ENCODE measurements at places on chromosomes 11 and 22.

DNA sequence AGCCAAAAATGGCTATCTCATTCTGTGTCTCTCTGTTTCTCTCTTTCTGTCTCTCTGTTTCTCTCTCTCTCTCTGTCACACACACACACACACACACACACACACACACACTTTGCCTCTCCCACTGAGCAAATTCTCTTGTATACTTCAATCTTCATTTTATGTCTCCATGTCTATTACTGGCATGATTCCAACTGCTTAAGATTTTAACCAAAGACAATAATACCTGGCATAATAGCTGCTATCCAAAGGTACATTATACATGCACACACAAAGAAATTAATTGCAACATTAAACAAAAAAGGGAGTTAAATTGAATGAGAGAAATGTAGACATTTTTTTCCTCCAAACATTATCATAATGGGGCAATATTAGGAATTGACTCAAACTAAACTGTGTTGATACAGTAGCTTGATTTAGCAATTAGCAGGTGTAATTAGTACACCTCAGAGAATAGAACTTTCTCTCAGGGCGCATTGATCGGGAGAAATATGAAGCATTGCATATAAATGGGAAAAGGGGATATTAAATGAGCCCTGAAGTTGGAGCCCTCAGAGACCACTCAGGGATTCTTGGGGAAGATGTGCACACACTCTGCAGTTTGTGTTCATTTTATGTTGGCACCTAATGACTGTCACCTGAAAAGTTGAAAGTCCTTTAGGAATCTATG, 17.4 kb upstream of the SLC1A2 start:
- no peaks in the 10 kb centered on the region for H3K36me3 ChIP-seq
- no peak overlapping the region for H3K4me3 ChIP-seq
- H3K27ac ChIP-seq: no peak overlapping the region

DNA sequence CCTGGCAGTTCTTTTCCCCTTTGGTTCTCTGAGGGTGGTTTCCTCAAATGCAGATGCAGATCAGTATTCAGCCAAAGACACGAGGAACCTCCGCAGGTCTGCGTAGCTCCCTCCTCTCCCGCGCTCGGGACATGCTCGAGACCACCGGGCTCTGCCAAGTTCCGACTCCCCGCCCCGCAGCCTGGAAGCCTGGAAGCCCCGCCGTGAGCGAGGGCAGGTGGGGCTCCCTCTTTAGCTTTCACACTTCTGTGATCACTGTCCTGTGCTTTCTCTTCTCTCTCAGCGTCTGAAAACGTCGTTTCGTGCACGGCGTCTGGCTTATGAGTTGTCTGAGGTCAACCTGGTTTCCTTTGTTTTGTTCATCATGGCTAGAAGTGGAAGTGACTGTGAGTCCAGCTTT, 26.6 kb downstream of the ZBED4 start:
- no peak for DNase-seq
- no peaks in the 10 kb centered on the region for H3K36me3 ChIP-seq
- no peak overlapping the region for H3K4me3 ChIP-seq
- H3K27me3 ChIP-seq: no peaks in the 10 kb centered on the region
- no peak overlapping the region for H3K27ac ChIP-seq
- no peaks in the 10 kb centered on the region for H3K4me1 ChIP-seq

DNA sequence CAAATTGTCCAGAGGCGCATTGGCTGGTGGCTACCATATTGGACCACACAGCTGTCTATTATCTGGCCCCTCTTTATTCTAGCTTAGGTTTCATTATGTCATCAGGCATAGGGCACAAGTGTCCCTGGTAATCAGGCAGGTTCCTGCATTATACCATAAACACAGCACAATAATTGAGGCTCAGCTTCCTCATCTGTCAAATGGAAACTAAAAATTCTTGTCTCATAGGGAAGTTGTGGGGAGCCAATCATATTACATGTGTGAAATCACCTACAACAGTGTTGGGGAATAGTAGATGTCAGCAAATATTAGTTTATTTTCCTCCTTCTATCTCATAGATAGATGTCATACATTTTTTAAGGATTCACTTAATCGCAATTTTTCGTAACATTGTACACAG, 231.0 kb upstream of the SORL1-AS1 start:
- H3K4me1 ChIP-seq: peaks cover 9% of the 10 kb centered on the region
- no peak overlapping the region for H3K27ac ChIP-seq
- no peak overlapping the region for H3K4me3 ChIP-seq
- DNase-seq: no peak

- H3K36me3 ChIP-seq: no peaks in the 10 kb centered on the region
- H3K4me1 ChIP-seq: peaks cover 34% of the 10 kb centered on the region
- no peak for DNase-seq
- H3K27ac ChIP-seq: no peak overlapping the region
Observed at GRCh38 chr22:28139961-28140360, 220.9 kb upstream of the PITPNB start.

- no peaks in the 10 kb centered on the region for H3K36me3 ChIP-seq
- H3K27me3 ChIP-seq: no peaks in the 10 kb centered on the region
- H3K27ac ChIP-seq: no peak overlapping the region
- H3K4me1 ChIP-seq: no peaks in the 10 kb centered on the region
Observed at GRCh38 chr11:4704790-4705334, 278 bp downstream of the MMP26 start.

DNA sequence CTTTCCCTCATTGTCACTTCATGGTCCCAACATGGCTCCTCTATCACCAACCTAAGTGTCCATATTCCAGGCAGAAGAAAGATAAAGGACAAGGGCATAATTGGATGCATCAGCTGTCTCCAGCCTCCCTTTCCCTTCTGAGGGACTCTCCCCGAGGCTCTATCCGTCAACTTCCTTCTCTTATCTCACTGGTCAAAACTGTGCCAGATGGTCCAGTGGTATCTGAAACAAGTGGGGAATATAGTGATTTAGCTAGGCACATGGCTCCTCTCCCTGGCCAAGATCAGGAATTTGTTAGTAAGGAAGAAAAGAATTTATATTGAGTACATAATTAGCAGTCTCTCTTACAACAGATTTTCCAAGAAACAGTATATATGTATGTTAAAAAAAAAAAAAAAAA, 12.6 kb upstream of the SPON1 start:
- H3K27ac ChIP-seq: no peak overlapping the region
- no peak for DNase-seq
- no peak overlapping the region for H3K4me3 ChIP-seq
- no peaks in the 10 kb centered on the region for H3K36me3 ChIP-seq

DNA sequence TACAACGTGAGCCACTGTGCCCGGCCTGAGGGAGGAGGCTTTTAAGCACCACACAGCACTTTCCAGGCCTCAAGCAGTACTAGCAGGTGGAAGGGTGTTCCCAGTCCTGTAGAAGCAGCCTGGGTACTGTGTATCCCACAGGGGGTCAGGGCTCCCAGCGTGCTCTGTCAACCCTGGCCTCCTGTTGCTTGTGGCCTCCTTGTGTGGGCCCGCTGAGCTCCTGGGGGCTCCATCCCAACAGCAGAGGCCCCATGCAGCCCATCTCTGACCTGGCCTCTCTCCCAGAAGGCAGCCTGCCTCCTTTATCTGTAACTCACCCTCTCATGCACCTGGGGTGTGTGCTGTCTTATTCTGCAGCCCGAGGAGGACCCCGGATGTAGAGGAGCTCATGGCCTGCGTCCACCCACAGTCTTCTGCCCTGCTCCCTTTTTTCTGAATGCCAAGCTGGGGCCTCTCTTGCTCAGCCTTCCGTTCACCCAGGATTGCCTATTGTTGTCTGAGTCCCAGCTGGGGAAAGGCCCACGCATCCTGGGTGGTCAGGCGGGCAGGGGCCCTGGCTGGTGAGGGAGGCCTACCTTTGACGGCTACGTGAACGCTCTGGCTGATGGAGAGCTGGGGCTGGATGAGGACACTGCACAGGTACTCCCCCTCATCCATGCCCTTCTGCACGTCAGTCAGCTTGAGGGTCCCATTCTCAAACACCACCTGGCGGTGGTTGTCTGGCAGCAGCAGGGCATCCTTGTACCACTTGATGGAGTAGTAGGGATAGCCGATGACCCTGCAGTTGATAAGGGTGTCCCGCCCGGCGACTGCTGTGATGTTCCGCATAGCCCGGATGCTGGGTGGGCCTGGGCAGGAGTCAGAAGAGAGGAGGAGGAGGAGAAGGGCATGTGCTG, 188.5 kb downstream of the CEP164 start:
- no peak overlapping the region for H3K4me3 ChIP-seq
- H3K4me1 ChIP-seq: peaks cover 36% of the 10 kb centered on the region
- no peaks in the 10 kb centered on the region for H3K27me3 ChIP-seq

DNA sequence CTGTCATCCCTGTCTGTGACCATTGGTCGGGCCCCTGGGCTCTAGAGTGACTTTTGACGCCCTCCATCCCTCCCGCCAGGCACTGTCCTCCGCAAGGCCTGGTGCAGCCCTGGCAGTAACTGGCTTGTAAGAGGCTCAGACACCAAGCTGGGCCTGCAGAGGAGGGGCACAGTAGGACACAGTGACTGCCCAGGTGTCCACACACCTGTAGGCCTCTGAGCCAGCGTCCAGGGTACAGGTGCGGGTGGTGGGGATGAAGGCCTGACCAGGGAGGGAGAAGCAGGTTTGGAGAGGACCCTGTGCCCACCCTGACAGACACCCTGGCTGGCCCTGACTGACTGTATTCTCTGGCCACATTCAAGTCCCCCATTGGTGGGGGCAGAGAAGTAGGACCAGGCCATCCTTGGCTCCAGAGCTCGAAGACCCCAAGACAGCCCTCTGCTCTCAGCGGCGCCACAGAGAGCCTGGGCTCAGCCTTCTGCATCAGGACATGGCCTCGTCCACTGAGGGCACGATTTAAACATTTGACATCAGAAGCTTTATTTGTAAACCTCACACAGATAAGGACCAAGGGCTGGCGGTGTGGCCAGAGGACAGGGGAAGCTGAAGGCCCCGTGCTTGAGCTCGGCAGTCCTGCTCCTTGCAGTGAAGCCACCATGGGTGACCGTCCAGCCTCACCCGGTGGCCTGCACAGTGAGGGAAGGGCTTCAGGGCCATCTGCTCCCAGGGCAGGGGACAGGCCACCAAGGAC, 31.4 kb downstream of the PPIL2 start:
- no peak for DNase-seq
- H3K4me3 ChIP-seq: no peak overlapping the region
- no peaks in the 10 kb centered on the region for H3K27me3 ChIP-seq
- H3K4me1 ChIP-seq: peaks cover 4% of the 10 kb centered on the region
- H3K27ac ChIP-seq: no peak overlapping the region

DNA sequence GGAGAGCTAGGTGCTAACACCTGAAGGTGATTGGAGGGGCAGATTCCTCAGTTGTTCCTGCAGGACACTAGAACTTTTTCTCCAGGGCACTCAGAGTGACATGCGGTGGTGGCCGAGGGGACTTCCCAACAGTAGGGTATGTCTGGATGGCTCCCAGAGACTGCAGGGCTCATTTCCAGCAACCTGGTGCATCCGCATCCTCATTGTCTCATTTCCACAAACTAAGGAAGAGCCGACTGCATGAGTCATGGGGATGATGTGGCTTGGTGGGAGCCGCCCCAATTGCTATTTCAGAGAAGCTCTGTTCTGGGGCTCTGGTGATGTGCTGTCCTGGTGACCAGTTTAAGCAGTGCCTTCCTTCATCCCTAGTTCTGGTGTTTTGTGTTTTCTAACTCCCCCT, 2.8 kb upstream of the ROBO4 start:
- peaks cover 44% of the 10 kb centered on the region for H3K27me3 ChIP-seq
- H3K4me1 ChIP-seq: no peaks in the 10 kb centered on the region
- no peak for DNase-seq
- no peaks in the 10 kb centered on the region for H3K36me3 ChIP-seq
- H3K27ac ChIP-seq: no peak overlapping the region

GRCh38 chr11:117361432-117361831, 33.8 kb downstream of the CEP164 start:
- DNase-seq: no peak
- no peaks in the 10 kb centered on the region for H3K27me3 ChIP-seq
- no peak overlapping the region for H3K4me3 ChIP-seq
- H3K4me1 ChIP-seq: no peaks in the 10 kb centered on the region
- no peaks in the 10 kb centered on the region for H3K36me3 ChIP-seq
- no peak overlapping the region for H3K27ac ChIP-seq

DNA sequence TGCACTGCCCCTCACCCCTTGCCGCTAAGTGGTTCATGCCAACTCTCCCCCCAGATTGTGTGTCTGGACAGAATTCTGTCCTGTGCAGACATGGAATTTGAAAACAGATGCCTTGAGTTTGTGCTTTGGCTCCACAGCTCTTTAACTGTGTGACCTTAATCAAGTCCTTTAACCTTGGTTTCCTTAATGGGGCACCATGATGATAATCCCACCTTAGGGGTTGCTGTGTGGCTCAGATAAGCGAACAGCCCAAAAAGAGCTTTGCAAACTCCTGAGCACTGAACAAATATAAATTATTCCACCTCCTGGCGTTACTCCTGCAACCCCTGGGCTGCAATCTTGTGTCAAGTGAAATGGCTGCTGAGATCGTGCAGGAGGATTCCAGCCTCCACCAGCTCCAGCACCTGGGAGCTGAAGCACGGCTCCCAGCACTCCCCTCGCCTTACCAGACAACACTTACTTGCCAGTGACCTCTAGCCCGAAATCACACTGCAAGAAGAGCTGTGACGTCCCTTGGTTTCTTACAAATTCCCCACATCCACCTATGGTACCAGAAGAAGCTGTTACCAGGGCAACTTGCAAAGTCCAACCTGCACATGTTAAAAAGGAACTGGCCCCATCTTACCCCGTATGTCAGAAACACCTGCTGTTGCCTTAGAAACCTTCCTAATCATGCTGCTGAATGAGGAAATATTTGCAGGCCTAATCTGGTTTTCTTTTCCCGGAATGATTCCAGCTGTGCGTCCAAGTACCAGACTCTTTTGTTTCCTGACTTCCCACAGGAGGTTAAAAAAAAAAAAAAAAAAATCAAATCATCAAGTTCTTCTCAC, 13.2 kb downstream of the VPS37C start:
- peak overlapping the region; percentile 91 for H3K27ac ChIP-seq
- DNase-seq: no peak
- H3K27me3 ChIP-seq: no peaks in the 10 kb centered on the region
- no peak overlapping the region for H3K4me3 ChIP-seq

DNA sequence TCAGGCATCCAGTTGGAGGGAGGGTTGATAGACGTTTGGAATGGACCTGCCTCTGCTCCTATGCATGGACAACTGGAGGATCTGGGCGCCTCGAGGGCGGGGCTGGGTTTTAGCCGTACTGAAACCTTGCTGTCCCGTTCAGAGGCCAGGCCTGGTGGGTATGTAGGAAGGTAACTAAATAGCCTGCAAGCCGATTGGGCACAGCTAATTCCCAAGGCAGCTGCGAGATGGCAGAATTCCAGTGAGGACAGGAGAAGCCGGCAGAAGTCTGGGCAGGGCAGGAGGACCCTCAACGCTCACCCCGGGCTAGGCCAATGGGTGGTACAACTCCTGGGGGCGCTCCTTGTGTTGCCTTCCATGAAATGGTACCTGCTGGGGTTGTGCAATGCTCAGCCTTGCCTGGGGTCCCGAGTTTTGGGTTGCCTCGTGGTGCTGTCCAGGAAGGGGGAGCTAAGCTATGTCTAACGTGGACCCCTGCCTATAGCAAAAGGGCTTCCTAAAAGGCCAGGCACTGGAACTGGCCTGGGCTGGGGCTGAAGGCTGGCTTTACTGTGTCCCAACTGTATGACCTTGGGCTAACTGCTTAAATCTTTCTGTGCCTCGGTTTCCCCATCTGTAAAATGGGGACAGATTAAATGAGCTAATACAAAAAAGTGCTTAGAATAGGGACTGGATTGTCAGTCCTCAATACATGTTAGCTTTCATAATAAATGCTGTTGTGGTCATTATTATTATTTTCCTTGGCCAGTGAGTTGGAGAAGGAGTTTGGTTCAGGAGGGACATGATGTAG, 30.1 kb upstream of the CD82 start:
- DNase-seq: no peak
- no peak overlapping the region for H3K27ac ChIP-seq
- no peaks in the 10 kb centered on the region for H3K4me1 ChIP-seq
- H3K4me3 ChIP-seq: no peak overlapping the region
